ENCODE measurements at places on chromosomes 4 and X. TPM values are rescaled to one million over a fixed set of nuclear protein-coding genes. Genes with fewer than 3 reads are reported as not detected.

UGT2A1 gene
- total RNA-seq, result not detected

AMTN gene
- not detected for total RNA-seq

C4orf36 gene
- total RNA-seq, result not detected

CXCL11 gene
- not detected for total RNA-seq

TRAM1L1 gene
- total RNA-seq, result not detected

CA5B gene
- total RNA-seq, result 52.1 TPM

PHOX2B gene
- total RNA-seq, result not detected

SUPT20HL1 gene
- not detected for total RNA-seq

MTNR1A gene
- total RNA-seq, result not detected

DCAF12L2 gene
- not detected for total RNA-seq

ABCG2 gene
- 0.48 TPM for total RNA-seq

CPLX1 gene
- not detected for total RNA-seq

CTAG2 gene
- not detected for total RNA-seq

GRCh38 chr4:8741513-8742226 lies 130.0 kb downstream of the HMX1 start:
- DNase-seq, result no peak

DNA sequence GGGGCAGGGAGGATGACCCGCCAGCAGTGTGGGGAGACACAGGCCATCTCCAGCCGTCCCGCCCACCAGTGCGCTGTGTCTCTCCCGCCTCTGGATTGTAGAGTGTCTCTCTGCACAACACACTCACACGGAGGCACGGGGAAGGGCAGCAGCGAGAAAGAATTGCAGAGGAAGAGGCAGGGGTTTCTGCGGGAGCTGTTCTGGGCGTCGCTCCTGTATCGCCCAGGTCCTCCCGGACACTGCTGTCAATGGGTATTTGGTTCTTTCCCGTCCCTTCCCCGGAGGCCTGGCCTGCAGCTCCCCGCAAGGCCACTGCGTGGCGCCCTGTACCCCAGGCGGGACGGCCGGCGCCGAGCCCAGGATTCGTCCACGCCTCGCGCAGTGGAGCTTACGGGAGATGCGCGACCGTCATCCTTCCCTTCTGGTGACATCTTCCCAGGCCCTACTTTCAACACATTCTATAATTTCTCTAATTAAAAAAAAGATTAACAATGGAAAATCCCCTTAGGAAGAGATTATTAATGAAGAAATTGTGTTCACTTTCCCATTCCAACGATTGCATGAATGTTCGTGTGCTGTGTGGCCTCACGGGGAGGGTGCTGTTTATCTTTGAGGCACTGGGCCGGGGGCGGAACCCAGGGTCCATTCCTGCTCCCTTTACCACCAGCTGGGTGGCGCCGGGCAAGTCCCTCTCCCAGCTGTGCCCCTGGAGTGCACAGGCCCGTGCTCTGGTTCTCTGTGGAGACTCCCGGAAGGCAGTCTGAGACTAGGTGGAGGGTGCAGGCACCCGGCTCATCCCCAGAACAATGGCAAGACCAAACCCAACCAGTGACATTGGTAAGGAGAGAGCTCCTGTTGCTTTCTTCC lies 95.7 kb downstream of the CPZ start:
- no peak for DNase-seq

- DNase-seq, result no peak
These were observed 129.0 kb upstream of the MAMLD1 start for GRCh38 chrX:150234126-150234525.

GRCh38 chr4:7985072-7985471 lies 45.4 kb upstream of the AFAP1 start:
- no peak for DNase-seq

- DNase-seq, result no peak
These were observed 16.8 kb upstream of the DMP1 start for GRCh38 chr4:87633243-87633642.

- DNase-seq, result no peak
These were observed 290.7 kb upstream of the PCDH18 start for GRCh38 chr4:137823007-137823406.

- DNase-seq, result no peak
These were observed 214.6 kb downstream of the PALLD start for GRCh38 chr4:168711197-168712140.

- no peak for DNase-seq
These were observed 20.9 kb downstream of the PAGE4 start for GRCh38 chrX:49850028-49850427.

DNA sequence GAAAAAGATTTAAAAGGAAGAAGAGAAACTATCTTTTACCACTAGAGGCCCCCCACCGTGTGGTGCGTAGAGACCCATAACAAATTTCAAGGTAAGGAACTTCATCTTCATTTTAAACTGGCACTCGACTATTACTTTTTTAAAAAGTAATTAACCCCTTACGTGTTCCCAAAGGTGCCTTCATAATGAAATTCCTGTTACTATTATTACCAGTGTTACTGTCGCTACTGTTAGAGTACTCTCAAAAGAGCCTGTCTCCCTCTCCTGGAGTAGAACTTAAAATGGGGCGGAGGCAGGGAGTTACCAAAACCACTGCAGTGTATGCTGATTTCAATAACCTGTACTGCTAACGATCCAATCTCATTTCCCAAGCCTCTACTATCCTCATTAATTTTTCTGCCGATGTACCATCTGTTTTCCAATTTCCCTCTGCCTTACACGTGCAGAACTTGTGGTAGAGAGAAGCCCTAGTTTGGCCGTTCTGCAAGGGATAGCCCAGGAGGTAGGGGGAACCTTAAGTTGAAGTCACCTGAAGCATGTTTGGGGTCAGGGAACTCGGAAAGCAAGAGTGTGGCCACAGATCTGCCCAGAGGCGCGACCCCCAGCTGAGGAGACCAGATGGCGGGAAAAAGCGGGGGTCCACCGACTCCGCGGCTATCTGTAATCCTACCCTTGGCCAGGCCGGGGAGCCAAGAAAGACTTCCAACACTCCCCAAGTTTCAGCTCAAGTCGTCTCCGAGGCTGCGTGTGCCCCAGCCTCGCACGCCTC lies 720 bp upstream of the STK26 start:
- DNase-seq, result no peak

GRCh38 chr4:156420623-156421022 lies 467.0 kb upstream of the CTSO start:
- no peak for DNase-seq

DNA sequence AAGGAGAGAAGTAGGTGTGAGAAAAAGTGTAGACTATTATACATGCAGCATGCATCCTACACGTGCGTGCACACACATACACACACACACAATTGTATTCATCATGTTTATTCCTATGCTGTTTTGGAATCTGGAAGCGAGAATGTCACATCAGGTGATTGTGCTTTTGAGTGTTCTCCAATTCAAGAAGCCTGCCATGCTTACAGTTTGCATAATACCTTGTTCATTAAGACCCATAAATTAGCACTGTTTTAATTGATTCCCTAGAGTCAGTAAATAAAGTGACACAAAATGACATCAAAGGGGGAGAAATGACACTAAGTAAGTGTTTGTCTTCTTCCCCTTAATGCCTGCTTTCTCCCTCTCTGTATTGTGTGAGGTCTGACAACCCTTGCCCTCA lies 336.1 kb upstream of the IGFBP7 start:
- no peak for DNase-seq

DNA sequence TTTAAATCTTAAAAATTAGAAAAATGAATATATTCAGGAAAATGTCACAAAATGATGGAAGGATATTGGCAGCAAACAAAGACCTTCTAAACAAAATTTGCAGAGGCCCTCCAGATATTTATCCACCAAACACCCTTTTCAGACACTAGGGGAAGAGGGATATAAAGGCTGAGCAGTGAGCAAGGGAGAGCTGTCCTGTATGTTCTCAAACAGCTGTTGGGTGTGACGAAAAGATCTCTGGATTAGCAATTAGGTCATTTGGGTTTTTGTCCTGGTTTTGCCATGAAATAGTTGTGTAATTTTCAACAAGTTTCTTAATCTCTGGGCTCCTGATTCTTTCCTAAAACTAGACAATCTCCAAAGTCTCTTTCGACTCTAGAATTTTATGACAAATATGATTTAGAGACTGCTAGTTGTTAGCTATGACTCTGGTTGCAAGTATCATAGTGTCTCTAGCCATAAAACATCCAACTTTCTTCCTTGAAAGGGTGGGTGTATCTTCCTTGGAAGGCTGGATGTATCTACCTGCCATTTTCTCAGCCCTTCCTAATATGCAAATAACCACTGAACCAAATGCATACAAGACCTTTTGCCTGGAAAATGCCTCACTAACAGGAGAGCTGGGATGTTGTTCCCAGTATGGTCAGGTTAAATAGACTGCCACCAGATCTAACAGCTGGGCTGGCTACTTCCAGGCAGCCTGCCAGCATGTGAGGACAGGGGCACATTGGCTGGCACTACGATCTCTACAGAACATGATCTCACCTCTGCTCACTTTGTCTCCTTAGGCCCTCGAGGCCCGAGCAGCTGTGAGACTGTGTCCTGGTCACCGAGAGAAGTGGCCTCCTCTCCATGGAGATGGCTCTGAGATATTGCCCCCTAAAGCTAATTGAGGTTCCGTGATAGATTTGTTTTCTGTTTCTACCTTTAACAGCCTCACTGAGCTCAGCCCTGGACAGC lies 225.5 kb upstream of the JADE1 start:
- no peak for DNase-seq

DNA sequence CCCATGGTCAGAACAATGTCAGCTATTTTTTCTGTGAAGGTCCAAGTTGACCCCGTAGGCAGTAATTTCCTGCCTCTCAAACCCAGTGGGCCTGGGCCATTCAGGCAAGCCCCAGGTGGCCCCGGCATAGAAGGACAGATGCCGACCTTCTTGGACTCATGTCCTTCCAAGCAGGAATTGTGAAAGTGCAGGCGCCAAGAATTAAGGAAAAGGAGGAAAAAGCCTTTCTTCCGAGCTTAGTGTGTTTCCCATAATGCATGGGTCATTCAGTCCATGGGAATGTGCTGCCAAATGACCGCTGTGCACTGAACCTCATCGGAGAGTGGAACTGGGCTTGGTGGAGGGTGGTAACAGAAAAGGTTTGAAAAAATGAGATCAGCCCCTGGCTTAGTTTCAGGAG lies 196.5 kb upstream of the HS3ST1 start:
- DNase-seq, result no peak

DNA sequence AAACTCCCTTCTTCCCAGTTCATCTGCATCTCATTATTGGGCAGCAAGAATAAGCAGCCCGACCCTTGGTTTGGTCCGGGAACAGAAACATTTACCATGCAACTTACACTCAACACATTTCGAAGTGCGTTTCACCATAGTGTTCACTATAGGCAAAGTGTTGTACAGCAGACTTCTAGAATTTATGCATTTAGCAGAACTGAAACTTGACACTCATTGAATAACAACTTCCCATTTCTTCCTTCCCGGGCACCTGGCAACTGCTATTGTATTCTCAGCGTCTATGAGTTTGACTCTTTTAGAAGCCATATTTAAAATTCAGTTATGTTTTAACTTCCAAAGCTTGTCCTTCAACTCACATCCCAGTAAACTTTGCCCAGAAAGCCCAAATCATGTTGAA lies 840.6 kb downstream of the NLGN4X start:
- no peak for DNase-seq

GRCh38 chrX:139224953-139225665 lies 305.4 kb upstream of the F9 start:
- DNase-seq, result no peak

- no peak for DNase-seq
These were observed 47.6 kb downstream of the RPS3A start for GRCh38 chr4:151147000-151147399.

DNA sequence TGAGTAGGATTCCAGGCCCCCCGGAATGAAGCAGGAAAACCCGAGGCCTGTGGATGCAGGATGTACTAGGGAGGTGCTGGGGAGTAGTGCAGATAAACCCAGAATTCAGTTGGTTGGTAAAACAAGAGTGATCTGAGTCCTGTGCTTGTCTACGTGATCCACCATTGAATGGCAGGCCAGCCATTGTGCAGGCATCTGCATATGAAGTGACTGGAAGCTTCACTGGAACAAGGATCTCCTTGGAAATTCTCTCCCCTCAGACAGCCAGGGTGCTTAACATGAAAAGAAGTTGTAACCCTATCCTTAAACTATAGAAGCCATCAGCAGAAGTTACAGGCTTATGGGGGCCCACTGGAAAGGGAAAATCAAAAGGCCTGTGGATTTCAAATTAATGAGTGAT lies 656 bp upstream of the GSPT2 start:
- DNase-seq, result no peak

GRCh38 chr4:147581606-147582350 lies 35.4 kb upstream of the TMEM184C start:
- DNase-seq, result no peak

DNA sequence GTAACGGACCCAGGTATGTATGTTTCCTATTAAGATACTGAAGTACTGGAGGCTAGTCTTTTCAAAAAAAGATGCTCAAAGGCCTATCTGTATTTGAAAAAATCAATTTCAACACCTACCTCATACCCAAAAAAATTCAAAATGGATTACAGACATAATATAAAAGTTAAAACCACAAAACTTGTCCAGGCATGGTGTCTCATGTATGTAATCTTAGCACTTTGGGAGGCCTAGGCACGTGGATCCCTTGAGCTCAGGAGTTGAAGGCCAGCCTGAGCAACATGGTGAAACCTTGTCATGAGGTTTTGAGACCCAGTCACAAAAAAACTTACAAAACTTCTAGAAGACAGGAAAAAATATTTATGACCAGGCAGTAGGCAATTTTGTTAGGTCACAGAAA lies 16.7 kb downstream of the RBMX start:
- no peak for DNase-seq

- no peak for DNase-seq
These were observed 24.2 kb upstream of the CXCL2 start for GRCh38 chr4:74123065-74123728.

DNA sequence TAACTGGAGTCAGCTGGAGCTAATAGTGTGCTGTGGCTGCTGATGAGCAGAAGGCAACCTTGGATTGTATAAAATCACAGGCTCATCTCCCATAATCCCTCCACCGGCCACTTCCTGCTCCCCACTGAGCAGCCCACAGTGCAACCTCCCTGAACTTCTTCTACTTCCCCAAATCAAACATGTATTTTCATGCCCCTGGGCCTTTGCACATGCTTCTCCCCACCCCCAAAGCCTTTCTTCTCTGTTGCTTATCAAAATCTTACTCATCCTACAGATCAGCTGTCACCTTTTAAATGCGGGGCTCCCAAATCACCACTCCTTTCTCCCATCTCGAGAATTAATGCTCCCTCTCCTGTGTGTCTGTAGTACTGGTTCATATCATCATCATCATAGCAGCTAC lies 35.8 kb downstream of the RHOH start:
- DNase-seq, result no peak

GRCh38 chrX:76127341-76127740 lies 45.5 kb upstream of the PBDC1 start:
- DNase-seq, result no peak

DNA sequence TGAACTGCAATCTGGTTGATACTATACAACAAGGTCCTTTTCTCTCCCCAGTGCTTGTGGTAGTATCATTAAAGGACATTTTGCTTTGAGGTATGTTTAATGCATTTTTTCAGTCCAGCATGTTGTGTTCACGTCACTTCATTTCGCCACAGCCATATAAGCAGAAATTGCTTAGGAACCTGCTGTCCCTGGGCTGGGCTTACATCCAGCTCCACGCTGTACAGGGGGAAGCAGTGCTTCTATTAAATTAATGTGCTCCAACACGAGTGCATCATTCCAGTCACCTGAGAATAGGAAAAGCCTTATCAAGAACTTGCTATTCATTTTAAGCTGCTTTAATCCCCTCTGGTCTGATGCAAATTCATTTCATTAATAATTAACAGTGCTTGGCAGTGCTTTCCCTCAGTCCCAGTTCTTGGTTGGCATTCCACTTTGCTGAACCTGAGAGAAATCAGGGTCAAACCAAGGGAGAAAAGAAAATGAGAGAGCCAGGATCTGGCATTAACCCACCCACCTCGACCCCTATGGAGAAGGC lies 47.4 kb upstream of the PTCHD1 start:
- no peak for DNase-seq

- DNase-seq, result no peak
These were observed 418.5 kb upstream of the HS3ST1 start for GRCh38 chr4:11847167-11847566.

All from natural killer cell treated with Interleukin-12 subunit alpha and Interleukin-12 subunit beta and Interleukin-15 and Interleukin-18, amount 100 ng/mL, for 72 hours (primary cell).